Cortex of kidney (tissue), 1 donor: ENCODE measurements at places on chromosomes 7 and 10.

- DNase-seq: no peak
Measured at GRCh38 chr10:20712774-20713173, 184.3 kb downstream of the NEBL start.

DNA sequence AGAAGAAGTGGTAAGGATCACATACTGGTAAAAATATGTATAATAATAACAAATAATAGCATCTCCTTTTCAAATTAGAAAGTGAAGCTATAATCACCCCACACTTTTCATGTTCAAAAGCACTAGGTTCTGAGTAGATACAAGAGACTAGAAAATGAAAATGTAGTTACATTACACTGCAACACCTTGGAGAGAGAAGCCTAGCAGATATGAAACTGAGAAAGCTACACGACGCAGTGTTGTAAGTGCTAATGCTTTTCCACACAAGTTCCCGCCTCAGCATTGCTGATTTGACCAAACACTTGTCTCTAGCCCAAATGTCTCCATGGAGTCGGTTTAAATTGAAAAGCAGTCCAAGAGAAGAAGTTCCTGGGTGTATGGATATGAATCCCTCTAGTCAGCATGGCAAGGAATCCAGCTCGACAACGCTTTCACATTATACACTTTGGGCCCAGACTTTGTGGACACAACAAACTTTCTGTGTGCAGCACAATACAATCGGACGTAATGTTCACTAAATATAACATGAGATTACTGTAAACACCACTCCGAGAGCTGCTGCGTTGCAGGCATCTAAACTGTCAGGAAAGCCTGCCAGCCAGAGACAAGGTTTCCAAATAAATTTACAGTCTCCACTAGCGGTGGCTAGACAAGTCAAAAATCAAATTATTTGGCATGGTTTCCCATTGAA, 1.7 kb downstream of the PDE1C start:
- no peak for DNase-seq

- DNase-seq: no peak
Measured at GRCh38 chr7:139224219-139224618, 6.8 kb upstream of the UBN2 start.

DNA sequence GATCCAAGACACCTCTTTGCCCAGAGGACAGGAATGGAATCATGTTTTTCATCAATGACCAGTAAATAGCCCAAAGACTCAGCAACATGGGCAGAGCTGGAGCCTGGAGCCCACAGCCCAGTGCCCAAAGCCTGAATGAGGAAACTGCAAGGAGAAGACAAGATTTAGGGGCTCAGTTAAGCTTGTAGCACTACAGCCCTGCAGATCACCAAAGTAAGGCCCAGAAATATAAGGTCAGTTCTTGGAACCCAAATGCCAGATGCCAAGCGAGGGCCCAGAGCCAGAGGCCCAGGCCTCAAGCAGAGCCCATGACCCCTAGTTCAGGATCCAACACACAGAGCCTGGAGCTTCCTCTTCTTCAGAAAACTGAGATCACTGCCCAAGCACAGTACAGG, 32.4 kb downstream of the MBL2 start:
- no peak for DNase-seq

DNA sequence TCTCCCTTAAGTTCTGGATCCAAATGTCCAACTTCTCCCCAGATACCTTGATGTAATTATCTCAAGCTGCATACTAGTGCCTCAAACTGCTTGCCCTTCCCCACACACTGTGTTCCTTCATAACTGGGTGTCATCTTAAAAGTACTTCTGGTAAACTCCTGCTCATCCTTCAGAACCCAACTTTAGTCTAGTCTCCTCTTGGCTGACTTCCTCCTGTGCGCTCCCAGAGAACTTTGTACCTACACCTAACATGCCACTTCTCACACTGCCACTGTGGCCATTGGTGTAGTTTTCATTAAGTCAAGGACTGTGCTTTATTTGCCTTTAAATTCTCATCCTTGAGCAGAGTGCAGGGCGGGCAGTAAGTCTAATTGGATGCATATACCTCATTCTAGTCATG, 575.2 kb upstream of the GALNT17 start:
- no peak for DNase-seq

DNA sequence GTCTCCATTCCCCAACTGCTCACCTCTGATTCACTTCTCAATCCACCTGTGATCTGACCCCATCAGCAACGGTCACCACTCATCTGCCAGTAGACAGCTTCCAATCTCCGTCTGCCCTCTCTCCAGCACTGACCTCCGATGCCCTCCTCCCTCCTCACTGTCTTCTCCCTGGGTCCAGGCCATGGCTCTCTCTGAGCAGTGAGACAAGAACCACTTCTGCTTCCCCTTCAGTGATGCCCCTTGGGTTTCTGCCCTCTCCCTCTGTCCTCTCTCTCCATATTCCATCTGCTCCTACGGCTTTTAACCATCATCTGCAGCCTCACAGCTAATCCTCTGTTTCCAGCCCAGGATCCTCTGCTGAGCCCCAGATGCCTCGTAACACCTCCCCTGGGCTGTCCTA, 55.5 kb upstream of the OPALIN start:
- DNase-seq: no peak

DNA sequence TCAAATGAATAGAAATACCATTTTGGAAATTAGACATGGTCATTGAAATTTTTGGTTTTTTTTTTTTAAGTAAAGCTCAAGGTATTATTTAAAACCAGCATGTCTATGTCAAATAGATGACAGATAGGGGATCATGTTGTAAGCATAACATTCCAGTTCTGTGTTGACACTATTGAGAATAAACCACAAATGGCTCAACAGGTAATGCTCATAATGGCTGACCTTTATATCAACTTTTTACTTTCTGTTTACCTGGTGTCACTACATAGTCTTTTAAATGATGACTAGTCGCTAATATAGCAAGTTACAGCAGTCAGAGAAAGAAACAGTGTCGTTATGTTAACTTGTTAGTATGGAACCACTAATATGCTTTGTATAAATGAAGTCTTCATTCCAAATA, 616.0 kb downstream of the GATA3 start:
- no peak for DNase-seq

DNA sequence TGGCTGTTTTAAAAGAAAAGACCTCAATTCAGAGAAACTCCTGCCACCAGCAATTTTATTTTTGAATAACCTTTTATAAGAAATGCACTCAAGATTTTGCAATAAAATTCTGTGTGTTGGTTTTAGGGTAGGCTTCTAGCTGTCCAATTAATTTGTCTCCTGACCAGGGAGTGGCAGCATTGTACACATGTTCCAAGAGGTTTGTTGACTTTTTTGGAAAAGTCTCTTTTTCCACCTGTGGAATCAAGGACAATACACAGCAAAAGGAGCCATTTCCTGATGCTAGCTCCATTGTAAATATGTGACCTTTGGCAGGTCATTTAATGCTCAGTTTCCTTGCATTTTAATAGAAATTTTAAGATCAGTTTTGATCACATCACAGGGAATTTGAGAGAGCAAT, 1.8 kb downstream of the GIMAP5 start:
- DNase-seq: no peak

DNA sequence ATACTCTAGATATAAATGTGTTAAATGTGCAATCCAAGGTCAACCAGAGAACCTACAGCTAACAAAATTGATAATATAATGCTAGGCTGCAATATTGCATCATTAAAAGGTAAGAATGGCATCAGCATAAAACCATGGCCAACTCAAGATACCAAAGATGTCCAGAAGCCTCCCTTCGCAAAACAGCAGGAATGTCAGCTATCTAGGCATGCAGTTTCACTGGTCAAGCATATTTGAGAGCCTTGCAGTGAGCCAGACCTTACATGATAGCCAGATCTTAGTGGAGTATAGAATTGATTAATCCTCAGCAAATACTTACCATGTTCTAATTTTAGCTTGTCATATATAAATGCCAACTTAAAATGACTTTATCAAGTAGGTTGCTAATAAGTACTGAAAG, 138.8 kb downstream of the ZEB1 start:
- no peak for DNase-seq

DNA sequence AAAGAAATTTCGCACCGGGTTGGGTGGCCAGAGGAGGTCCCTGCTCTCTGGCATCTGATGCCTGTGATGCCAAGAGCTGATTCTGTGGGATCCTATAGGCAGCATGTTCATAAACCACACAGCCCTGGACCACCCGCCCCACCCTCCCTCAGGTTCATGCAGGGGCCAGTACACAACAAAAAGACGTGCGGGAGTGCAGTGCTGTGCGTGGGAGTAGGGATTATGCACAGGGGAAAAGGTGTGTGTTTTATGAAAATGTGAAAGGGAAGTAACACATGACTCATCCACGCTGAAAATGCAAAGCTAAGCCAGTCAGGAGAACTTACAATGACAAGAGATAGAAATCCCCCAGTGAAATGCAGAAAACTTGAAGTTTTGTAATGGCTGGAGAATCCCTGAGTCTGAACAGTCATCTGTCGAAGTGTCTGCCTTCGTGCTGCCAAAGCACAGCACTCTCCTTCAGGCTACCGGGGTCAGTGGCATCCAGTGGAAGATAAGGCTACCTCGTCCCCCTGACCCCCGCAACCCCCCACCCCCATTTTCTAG, 1.1 kb downstream of the KIAA1217 start:
- DNase-seq: no peak

DNA sequence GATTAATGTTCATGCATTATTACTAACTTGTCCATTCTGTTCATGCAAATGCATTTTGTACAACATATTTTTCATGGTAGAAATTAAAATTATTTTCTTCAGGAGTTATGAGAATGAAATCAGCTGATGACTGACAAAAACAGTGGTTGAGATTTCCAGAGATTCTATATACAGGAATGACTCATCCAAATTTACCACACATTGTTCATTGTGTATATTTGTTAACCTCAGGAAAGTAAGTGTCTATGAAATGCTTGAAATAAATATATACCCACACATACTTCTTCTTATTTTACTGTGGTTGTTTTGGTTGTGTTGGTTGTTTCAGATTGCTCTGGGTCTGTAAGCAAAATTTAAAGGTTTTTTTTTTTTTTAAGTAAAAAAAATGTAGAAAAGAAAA, 108.1 kb upstream of the SP8 start:
- no peak for DNase-seq

DNA sequence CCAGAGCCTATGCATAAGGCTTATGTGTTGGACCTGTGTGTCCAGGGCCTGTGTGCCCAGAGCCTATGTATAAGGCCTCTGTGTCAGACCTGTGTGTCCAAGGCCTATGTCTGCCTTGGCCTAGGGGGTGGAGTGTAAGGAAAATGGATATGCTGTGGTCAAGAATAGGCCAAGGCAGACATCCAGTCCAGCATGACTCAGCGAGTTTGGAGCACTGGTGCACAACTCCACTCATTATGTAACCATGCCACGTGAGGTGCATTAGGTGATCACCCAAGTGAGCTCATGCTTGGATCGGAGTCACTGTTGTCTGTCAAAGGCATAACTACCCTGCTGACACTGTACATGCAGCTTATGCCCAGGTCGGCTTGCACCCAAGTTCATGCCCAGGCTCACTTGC, 238.9 kb downstream of the CACNA2D1 start:
- no peak for DNase-seq

GRCh38 chr10:71014021-71014805, 125.8 kb upstream of the PCBD1 start:
- no peak for DNase-seq

- no peak for DNase-seq
Measured at GRCh38 chr7:518630-519483, 789 bp downstream of the PDGFA start.

GRCh38 chr10:22251751-22252223, 34.0 kb upstream of the EBLN1 start:
- DNase-seq: no peak

GRCh38 chr10:90447831-90448230, 410.0 kb downstream of the HTR7 start:
- DNase-seq: no peak

DNA sequence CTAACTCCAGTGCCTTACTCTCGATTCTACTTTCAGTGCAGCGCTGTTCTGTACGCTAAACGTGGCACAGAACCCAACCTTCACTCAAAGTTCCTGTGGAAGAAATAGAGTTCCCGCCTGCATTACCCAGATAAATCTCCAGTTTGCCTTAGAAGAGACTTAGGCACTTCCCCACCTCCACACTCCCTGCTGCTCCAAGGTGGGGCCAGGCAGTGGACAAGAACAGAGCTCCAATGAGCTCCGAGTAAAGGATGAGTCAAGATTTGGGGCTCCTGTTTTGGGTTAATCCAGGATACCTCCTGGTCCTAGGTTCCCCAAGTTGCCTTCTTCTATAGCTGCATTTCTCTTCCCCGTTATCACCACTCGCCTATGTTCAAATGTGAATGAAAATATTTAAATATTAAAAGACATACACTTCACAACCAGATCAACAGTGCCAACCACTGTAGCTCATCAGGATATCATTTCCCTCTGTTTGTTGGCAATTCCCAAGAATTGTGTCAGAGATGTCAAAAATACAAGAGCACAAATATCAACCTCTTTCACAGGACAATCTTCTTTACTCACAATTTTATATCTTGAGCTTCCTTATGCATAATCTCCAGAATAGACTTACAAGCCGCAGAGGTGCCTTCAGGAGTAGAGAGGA, 48.0 kb downstream of the MALSU1 start:
- no peak for DNase-seq

GRCh38 chr7:150784120-150784736, 15.9 kb downstream of the TMEM176B start:
- no peak for DNase-seq

GRCh38 chr10:120713573-120714205, 137.5 kb upstream of the WDR11 start:
- DNase-seq: no peak

- no peak for DNase-seq
Measured at GRCh38 chr7:93430917-93431588, 143.5 kb downstream of the CALCR start.

DNA sequence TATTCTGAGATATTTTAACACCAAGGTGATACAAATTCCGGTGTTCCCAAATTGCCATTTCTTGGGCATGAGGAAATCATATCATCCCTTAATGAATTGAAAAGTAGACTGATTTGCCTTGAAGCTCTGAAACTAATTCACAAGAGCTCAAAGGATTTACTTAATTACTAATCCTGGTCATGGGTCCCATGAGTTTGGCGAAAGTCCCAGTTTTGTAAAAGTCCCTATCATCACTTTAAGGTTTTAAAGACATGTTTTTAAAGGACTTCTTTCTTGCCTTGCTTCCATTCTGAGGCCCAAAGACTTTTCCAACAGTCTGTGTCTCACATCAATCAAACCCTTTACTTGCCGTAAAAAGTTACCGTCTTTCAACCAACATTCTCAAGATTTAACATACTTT, 377.9 kb downstream of the DNAJB9 start:
- DNase-seq: no peak
